ENCODE measurements at places on chromosomes 1 and 21.

DNA sequence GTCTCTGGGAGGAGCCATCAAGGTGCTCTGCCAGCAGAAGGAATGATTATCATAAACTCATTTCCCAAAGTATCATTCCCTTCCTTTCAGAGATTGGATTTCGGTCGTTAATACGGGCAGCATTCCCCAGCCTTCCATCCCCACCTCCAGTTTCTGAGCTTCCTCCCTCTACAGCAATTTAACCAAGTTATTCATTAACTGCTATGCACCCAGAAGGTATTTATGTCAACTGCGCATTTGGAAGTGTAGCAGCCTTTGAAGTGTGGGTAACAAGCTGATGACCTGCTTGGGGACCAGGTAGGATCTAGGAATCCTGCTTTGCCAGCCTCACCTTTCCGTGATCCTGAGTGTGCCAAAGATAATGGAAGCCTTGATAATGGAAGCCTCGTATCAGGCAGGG lies 172.4 kb upstream of the IGSF21 start:
- H3K36me3 ChIP-seq = no peaks in the 10 kb centered on the region
- H3K4me1 ChIP-seq = no peaks in the 10 kb centered on the region
- no peak overlapping the region for H3K27ac ChIP-seq
- no peaks in the 10 kb centered on the region for H3K27me3 ChIP-seq
- DNase-seq = no peak

DNA sequence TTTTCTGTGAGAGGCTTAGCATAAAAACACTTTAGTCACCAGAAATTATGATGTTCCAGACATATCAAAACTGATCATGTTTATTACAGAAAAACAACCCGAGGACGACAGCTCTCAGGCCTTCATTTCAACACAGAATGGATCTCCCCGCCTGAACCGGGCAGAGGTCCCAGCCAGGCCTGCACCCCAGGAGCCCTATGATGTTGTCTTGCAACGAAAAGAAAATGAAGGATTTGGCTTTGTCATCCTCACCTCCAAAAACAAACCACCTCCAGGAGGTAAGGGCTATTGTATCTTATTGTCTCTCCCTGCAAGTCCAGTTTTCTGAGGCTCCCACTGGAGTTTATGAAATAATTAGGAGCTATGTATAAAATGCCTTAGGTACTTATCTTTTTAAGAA lies 105.5 kb downstream of the PHTF1 start:
- H3K36me3 ChIP-seq = no peaks in the 10 kb centered on the region
- H3K4me1 ChIP-seq = no peaks in the 10 kb centered on the region
- H3K27me3 ChIP-seq = no peaks in the 10 kb centered on the region
- H3K27ac ChIP-seq = no peak overlapping the region
- H3K4me3 ChIP-seq = no peak overlapping the region

GRCh38 chr1:161511756-161512060 lies 6.5 kb downstream of the FCGR2A start:
- no peak overlapping the region for H3K4me3 ChIP-seq
- H3K27ac ChIP-seq = no peak overlapping the region
- H3K4me1 ChIP-seq = no peaks in the 10 kb centered on the region
- no peaks in the 10 kb centered on the region for H3K36me3 ChIP-seq
- no peak for DNase-seq

DNA sequence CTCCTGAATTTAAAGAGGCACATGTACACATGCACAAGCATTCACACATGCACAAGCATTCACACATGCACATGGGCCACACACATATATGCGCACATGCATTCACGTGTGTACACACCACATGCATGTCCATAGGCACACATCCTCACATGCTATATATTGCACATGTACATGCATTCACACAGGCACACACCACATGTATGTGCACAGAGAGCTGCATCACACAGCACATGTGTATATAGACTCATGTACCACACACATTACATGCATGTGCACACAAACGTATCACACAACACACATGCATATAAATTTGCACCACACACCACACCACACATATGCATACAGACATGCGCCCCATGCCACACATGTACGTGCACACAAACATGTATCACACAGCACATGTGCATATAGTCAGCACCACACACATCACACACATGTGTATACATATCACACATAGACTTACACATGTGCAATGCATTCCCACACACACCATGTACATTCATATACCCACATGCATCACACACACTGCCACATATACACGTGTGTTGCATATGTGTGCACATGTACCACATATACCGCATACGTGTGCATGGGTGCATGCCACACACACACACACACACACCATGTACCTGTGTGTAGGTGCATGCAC lies 54.6 kb upstream of the COL18A1 start:
- no peak for DNase-seq
- H3K27ac ChIP-seq = no peak overlapping the region
- peaks cover 35% of the 10 kb centered on the region for H3K27me3 ChIP-seq
- H3K4me3 ChIP-seq = no peak overlapping the region
- H3K4me1 ChIP-seq = no peaks in the 10 kb centered on the region

GRCh38 chr1:107781245-107781644 lies 183.7 kb downstream of the VAV3 start:
- H3K36me3 ChIP-seq = no peaks in the 10 kb centered on the region
- peaks cover 14% of the 10 kb centered on the region for H3K4me1 ChIP-seq
- H3K27ac ChIP-seq = no peak overlapping the region
- no peak overlapping the region for H3K4me3 ChIP-seq
- H3K27me3 ChIP-seq = no peaks in the 10 kb centered on the region
- DNase-seq = no peak

- DNase-seq = peak; percentile 64
- no peak overlapping the region for H3K27ac ChIP-seq
- H3K4me3 ChIP-seq = no peak overlapping the region
- no peaks in the 10 kb centered on the region for H3K36me3 ChIP-seq
Measured at GRCh38 chr1:31587720-31588423, 11.6 kb downstream of the TINAGL1 start.

- DNase-seq = no peak
- H3K36me3 ChIP-seq = no peaks in the 10 kb centered on the region
- no peak overlapping the region for H3K27ac ChIP-seq
- no peaks in the 10 kb centered on the region for H3K4me1 ChIP-seq
Measured at GRCh38 chr1:86477682-86478081, 9.0 kb downstream of the CLCA1 start.

GRCh38 chr1:26164036-26164860 lies 4.5 kb downstream of the C1orf232 start:
- H3K4me1 ChIP-seq = peaks cover 37% of the 10 kb centered on the region
- peak; percentile 59 for DNase-seq
- peaks cover 89% of the 10 kb centered on the region for H3K27me3 ChIP-seq

DNA sequence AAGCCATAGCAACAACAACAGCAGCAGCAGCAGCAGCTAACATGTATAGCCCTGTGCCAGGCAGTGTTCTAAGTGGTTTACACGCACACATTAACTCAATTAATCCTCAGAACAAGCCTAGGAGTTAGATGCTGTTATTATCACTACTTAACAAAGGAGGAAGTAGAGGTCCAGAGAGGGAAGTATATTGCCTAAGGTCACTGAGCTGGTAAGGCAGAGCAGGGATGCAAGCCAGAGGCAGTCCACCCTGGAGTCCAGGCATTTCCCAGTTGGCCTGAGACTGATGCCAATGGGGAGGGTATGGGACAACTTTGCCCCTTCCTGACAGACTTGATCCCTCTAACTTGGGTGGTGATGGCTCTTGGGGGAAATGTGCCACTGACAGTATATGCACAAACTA lies 6.8 kb downstream of the CDC14A start:
- H3K36me3 ChIP-seq = peaks cover 75% of the 10 kb centered on the region
- no peak overlapping the region for H3K27ac ChIP-seq
- no peak overlapping the region for H3K4me3 ChIP-seq
- DNase-seq = no peak
- peaks cover 76% of the 10 kb centered on the region for H3K4me1 ChIP-seq
- no peaks in the 10 kb centered on the region for H3K27me3 ChIP-seq

DNA sequence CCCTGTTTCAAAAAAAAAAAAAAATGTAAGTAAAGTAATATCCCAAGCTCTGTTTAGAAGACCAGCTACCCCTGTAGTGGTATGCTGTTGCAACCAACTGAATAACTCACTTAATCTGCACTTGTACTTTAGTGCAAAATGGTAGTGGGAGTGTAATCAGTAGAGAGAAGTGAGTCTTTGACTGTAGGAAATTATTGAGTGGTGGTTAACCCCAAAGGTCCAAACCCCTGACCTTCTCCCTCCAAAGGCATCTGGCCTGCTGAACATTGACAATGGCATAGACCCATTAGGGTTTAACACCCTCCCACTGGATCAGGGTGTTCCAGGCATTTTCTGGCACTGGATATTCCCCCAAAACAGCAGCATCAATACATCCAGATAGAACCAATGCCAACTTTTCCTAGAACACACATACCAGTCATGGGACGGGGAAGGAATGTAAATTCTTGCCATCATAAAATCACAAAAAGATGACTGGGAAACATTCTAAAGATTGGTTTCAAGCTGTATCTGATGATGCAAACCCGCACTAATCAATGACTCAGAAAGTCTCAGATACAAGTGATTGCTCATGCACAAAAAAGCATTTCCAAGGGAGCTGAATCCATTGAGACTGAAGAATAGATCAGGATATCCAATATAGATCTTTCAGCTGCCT lies 110.3 kb downstream of the MRPL39 start:
- H3K27ac ChIP-seq = no peak overlapping the region
- no peaks in the 10 kb centered on the region for H3K36me3 ChIP-seq
- H3K27me3 ChIP-seq = no peaks in the 10 kb centered on the region

DNA sequence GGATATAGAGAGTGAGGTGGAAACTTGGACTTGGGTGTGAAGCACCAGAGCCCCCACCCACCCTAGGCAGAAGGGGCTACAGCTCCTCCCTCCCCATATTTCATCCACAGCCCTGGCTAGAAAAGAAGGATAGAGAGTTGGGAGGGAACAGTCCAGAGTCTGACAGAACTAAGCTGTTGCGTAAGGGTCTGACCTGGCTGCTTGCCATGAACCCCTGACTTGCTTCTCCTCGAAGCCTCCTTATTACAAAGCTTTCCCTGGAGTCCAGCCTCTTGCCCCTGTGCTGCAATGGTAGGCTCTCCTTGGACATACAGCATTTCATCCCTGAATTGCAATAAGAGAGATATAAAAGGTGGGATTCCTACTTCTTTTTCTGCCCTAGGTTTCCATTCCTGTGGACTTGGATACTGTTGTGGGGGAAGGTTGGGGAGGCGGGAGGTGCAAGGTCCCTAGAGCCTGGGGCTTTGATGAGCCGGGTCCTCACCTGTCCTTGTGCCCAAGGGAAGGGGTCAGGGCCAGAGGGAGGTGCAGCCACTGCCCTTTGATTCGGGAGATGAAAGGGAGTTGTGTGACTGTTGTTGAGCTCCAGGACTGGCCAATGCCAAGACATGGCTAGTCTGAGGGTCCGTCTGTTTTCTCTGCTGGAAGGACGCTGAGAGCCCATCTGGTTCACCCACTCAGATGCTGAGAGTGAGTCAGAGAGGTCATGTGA lies 2.7 kb downstream of the RHBG start:
- no peak overlapping the region for H3K4me3 ChIP-seq
- H3K27ac ChIP-seq = no peak overlapping the region
- peaks cover 88% of the 10 kb centered on the region for H3K27me3 ChIP-seq
- no peak for DNase-seq

- no peak for DNase-seq
- H3K4me3 ChIP-seq = no peak overlapping the region
- no peak overlapping the region for H3K27ac ChIP-seq
Measured at GRCh38 chr1:51819810-51820209, 58.7 kb downstream of the NRDC start.

DNA sequence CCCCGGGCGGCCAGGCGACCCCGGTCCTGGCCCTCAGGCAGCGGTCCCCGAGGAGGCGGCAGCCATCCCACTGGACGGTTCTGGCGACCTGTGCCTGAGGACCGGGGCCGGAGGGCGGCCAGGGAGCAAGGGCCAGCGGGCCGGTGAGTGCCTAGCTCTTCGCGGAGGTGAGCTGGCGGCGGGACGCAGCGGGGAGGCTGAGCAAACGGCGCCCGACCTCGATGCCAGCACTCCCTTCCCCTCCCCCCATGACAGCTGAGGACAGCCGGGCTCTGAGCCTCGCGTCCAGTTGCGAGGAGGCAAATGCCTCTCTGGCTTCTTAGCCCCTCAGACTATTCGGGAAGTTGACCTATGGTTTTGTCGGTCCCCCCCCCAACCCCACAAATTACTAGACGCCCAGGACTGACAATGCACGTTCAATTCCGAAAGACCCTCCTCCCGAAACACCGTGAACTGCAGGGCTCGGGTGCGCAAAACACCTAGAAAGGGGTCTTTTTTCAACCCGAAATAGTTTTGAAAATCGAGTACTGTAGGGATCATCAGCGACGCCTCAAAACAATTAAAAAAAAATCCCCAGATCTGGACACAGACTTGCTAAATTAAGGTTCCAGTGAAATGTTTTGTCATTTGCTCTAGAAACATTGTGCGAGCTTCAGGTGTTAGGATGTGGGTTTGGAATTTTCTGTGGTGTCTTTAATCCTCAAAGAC lies 8.3 kb downstream of the CDKN2C start:
- peak overlapping the region; percentile 43 for H3K27ac ChIP-seq
- peaks cover 41% of the 10 kb centered on the region for H3K4me1 ChIP-seq
- peak overlapping the region; percentile 77 for H3K4me3 ChIP-seq
- peaks cover 34% of the 10 kb centered on the region for H3K27me3 ChIP-seq
- H3K36me3 ChIP-seq = peaks cover 33% of the 10 kb centered on the region

DNA sequence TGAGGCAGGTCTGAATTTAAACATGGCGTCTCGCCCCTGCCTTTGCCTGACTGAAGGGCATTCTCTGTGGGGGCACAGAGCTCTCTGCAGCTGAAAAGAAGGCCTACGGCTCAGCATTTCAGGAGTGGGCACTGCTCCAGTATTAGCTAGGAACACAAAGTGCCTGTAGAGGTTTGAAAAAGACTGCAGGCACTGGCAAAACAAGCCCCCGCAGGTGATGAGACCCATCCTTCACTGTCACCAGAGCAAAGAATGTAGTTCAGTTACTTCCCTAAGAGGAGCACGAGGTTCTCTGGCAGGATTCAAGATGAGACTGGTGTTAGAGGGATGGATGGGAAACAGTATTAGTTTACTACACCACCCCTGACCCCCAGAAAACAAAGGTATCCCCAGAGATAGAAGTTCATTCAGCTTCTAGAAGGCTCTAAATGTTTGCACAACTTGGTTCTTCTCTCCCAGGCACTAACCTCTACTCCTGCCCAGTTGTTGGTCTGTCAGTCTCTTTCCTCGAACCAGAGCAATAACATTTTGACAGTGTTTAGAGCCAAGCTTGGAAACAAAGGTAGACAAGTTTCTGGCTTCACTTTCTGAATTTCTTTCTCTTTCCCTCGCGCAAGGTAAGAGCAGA lies 101.9 kb upstream of the KCNE2 start:
- peaks cover 3% of the 10 kb centered on the region for H3K27me3 ChIP-seq
- no peak overlapping the region for H3K4me3 ChIP-seq
- no peak for DNase-seq

Data from activated naive CD4-positive, alpha-beta T cell treated with anti-CD3 and anti-CD28 coated beads, Interleukin-2, amount 10 ng/mL, durations not matched to agents 7 days and 5 days (primary cell).